ENCODE measurements at places on chromosomes 4 and X. TPM values are rescaled to one million over a fixed set of nuclear protein-coding genes. Genes with fewer than 3 reads are reported as not detected.

DLG3 gene
- 3.4 TPM for total RNA-seq

FRMD7 gene
- not detected for total RNA-seq

PF4V1 gene
- total RNA-seq = 4.9 TPM

QRFPR gene
- total RNA-seq = not detected

BMX gene
- 2.9 TPM for total RNA-seq
